Suprapubic skin (tissue), 4 donors: ENCODE measurements at places on chromosomes 6 and 20.

DNA sequence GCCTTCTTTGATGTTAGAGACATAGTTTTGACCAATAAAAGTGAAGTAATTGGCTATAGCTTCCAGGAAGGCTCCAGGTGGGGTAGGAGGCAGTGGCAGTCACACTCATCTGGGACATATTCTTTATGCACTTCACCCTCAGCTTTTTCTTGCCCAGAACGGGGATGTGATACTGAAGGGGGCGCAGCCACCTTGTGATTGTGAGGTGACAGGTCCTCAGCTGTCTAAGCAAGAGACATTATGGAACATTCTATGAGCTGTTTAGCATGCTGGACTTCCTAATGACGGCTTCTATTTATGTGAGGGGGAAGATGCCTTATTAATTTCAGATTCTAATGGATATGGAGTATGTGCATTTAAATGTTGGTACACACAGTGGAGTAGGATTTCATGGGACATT lies 151.3 kb upstream of the ZFP64 start:
- H3K4me1 ChIP-seq = no peaks in the 10 kb centered on the region
- H3K27ac ChIP-seq = no peak overlapping the region
- H3K36me3 ChIP-seq = no peaks in the 10 kb centered on the region
- no peak for DNase-seq
- no peak overlapping the region for H3K4me3 ChIP-seq

DNA sequence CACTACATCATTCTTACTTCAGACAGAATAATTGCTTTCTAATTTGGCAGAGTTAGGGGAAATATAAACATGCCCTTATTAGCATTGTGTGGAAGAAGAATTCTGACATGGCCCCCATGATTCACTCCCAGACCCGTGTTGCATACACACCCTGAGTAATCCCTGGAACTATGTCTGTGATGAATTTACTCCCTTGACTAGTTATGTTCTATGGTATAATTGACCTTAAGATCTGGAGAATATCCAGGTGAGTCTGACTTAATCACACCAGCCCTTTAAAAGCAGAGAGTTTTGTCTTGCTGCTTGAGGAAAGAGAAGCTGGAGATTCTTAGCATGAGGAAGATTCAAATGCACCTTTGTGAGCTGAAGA lies 262.9 kb downstream of the SOX4 start:
- H3K36me3 ChIP-seq = no peaks in the 10 kb centered on the region
- H3K27ac ChIP-seq = no peak overlapping the region
- no peak for DNase-seq
- H3K4me1 ChIP-seq = peaks cover 4% of the 10 kb centered on the region

DNA sequence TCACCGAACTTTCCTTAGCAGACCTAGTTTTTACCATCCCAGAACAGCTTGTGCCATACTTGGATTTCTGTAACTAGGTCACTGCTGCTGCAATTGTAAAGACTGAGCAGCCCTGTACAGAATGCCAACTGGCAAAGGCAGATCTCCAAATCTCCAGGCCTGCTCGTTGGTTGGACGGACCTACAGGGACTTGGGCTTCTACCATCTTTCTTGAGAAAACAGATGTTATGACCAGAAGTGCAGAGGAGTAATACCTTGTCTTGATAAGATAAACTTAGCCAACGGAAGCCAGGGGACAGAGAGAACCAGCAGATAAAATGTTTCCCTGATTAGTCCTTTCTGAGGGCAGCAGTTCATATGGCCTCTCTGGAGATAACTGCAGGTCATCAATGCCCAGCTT lies 304.1 kb downstream of the RFPL4B start:
- H3K36me3 ChIP-seq = no peaks in the 10 kb centered on the region
- no peak overlapping the region for H3K27ac ChIP-seq
- no peaks in the 10 kb centered on the region for H3K27me3 ChIP-seq
- no peak for DNase-seq
- H3K4me3 ChIP-seq = no peak overlapping the region

DNA sequence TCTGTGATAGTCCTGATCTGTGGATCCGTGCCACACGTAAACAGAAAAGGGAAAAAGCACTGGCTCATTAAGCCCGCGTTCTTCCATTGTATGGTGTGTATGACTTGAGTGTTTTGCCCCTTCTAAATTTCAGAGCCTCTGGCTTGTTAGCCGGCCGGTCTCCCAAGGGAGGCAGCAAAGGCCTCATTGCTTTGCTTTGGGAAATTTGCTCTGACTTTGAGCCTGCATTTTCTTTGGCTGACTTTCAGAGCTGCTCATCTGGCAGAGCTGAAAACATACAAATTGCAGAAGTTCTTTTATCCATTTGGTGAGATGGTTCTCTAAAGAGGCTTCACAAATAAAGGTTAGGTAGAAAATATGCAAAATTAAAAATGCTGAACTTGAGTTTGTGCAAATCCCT lies 123.0 kb downstream of the UTRN start:
- peaks cover 17% of the 10 kb centered on the region for H3K4me1 ChIP-seq
- H3K27me3 ChIP-seq = no peaks in the 10 kb centered on the region

- H3K4me3 ChIP-seq = no peak overlapping the region
- no peaks in the 10 kb centered on the region for H3K27me3 ChIP-seq
- no peak for DNase-seq
- H3K4me1 ChIP-seq = no peaks in the 10 kb centered on the region
- H3K27ac ChIP-seq = no peak overlapping the region
Observed at GRCh38 chr20:15091421-15092037, 754.1 kb upstream of the FLRT3 start.
